ENCODE measurements at places on chromosomes 12 and 14. TPM values are rescaled to one million over a fixed set of nuclear protein-coding genes. Genes with fewer than 3 reads are reported as not detected.

Gene GLIPR1L1
- total RNA-seq: not detected

GRCh38 chr14:69392481-69392880, 5.6 kb downstream of the ERH start:
- no peaks in the 10 kb centered on the region for H3K27me3 ChIP-seq
- no peak overlapping the region for H3K27ac ChIP-seq
- H3K36me3 ChIP-seq: peaks cover 7% of the 10 kb centered on the region
- H3K4me3 ChIP-seq: no peak overlapping the region
- DNase-seq: no peak
- no peaks in the 10 kb centered on the region for H3K4me1 ChIP-seq

DNA sequence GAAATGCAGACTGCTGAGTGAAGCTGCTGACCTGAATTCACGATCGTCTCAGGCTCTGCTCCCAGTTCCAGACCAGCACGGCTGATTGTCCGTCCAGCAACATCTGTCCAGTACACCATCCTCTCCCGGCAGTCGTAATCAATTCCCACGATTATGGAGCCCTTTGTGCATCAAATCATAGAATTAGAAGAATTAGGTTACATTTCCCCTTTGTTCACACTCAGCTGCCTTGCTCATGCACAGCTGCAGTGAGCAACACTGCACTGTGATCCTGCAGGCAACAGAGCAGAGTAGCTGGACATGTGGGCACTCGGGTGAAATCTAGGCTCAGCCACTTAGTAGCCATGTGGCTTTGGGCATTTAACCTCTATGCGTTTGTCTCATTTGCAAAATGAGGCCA, 22.2 kb downstream of the RTRAF start:
- no peak overlapping the region for H3K4me3 ChIP-seq
- H3K36me3 ChIP-seq: peaks cover 39% of the 10 kb centered on the region
- H3K27ac ChIP-seq: no peak overlapping the region
- DNase-seq: no peak

GRCh38 chr14:93720981-93721483, 67.3 kb downstream of the PRIMA1 start:
- DNase-seq: no peak
- H3K27me3 ChIP-seq: no peaks in the 10 kb centered on the region
- H3K4me3 ChIP-seq: no peak overlapping the region
- H3K4me1 ChIP-seq: no peaks in the 10 kb centered on the region
- H3K36me3 ChIP-seq: no peaks in the 10 kb centered on the region
- H3K27ac ChIP-seq: no peak overlapping the region

GRCh38 chr12:6451348-6452244, at the start of gene TAPBPL:
Gene TAPBPL, plus strand, starts transcription at chr12:6452042. Its CDS starts 207 bp downstream, at chr12:6452249.
- peaks cover 12% of the 10 kb centered on the region for H3K4me1 ChIP-seq
- peak within 1 kb of the TSS; percentile 69 for H3K4me3 ChIP-seq
- DNase-seq: peak; percentile 83
- no peaks in the 10 kb centered on the region for H3K27me3 ChIP-seq
- no peaks in the 10 kb centered on the region for H3K36me3 ChIP-seq

GRCh38 chr14:71418532-71419245, 511.4 kb downstream of the PCNX1 start:
- H3K4me3 ChIP-seq: no peak overlapping the region
- H3K27ac ChIP-seq: no peak overlapping the region
- H3K4me1 ChIP-seq: peaks cover 4% of the 10 kb centered on the region
- DNase-seq: no peak

GRCh38 chr14:24321212-24321975, 10.1 kb downstream of the LTB4R start:
- H3K27ac ChIP-seq: no peak overlapping the region
- no peaks in the 10 kb centered on the region for H3K36me3 ChIP-seq
- no peak overlapping the region for H3K4me3 ChIP-seq
- DNase-seq: no peak
- H3K27me3 ChIP-seq: peaks cover 25% of the 10 kb centered on the region

Gene GLT1D1
- under 0.01 TPM for total RNA-seq

DNA sequence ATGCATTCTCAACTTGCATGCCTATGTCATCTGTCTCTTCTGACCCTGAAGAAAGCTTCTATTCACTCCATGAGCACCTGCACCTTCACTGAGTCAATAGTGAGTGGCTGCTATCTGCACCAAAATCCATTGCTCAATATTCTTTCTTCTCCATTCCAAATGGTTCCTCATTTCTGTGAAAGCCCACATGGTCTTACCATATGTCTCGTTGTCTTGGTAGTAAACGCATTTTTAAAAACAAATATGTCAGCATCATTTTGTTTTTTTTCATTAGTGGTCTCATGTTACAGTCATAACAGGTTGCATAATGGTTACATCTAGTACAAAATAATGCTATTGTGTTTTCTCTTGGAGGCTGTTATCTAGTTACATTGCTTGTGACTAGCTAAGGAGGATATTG, 106.9 kb upstream of the CPM start:
- H3K27ac ChIP-seq: no peak overlapping the region
- H3K27me3 ChIP-seq: no peaks in the 10 kb centered on the region
- no peaks in the 10 kb centered on the region for H3K4me1 ChIP-seq
- DNase-seq: peak; percentile 10

Gene MGP
- 2.0 TPM for total RNA-seq

Gene GLI1
- total RNA-seq: 2.0 TPM

GRCh38 chr14:70702161-70702560, 60.4 kb downstream of the TTC9 start:
- no peak for DNase-seq
- no peaks in the 10 kb centered on the region for H3K27me3 ChIP-seq
- H3K36me3 ChIP-seq: no peaks in the 10 kb centered on the region
- H3K27ac ChIP-seq: no peak overlapping the region
- H3K4me3 ChIP-seq: no peak overlapping the region

DNA sequence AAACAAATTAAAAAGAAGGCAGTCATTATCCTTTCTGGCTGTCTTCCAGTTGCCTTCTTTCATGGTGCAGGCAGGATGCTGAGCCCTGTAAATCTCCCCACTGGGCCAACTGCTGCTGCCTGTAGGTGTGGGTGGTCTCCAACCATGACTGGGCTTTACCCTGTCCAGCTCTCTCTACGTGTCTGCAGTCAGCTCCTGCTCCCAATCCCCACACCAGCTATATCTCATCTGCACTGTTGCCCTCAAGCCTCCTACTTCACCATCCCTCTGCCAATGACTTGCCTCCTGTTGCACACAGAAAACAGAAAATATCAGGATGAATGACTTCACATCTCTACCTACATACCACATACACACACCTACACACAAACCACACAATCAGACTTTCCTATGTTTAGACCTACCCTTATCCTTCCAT, 39.7 kb upstream of the PSMA6 start:
- H3K27ac ChIP-seq: no peak overlapping the region
- H3K27me3 ChIP-seq: no peaks in the 10 kb centered on the region
- H3K4me1 ChIP-seq: no peaks in the 10 kb centered on the region
- DNase-seq: no peak
- no peak overlapping the region for H3K4me3 ChIP-seq

- no peaks in the 10 kb centered on the region for H3K36me3 ChIP-seq
- H3K4me1 ChIP-seq: peaks cover 16% of the 10 kb centered on the region
- no peaks in the 10 kb centered on the region for H3K27me3 ChIP-seq
- H3K4me3 ChIP-seq: no peak overlapping the region
- peak overlapping the region; percentile 78 for H3K27ac ChIP-seq
These were observed 167.4 kb downstream of the TMTC3 start for GRCh38 chr12:88309546-88309945.

GRCh38 chr12:120536064-120536791, 2.1 kb downstream of the RNF10 start:
- H3K36me3 ChIP-seq: no peaks in the 10 kb centered on the region
- peaks cover 14% of the 10 kb centered on the region for H3K4me1 ChIP-seq
- DNase-seq: no peak
- no peak overlapping the region for H3K27ac ChIP-seq

Gene IAPP
- total RNA-seq: not detected

DNA sequence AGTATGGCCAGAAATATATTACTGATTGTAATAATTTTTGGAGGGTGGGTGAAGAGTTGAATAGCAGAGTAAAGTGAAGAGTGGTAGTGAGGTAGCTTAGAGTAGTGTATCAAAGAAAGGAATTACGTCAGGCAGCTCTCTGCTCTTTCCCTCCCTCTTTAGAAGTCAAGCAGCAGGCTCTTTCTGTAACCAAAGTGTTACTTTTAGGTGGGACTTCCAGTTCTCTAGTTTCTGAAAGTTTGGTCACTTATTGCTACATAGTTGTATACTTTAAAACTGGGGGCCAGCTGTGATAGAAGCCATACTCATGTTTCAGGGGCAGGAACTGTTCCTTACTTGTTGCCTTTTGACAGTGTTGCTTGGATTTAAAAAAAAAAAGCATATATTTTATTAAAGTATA, 30.6 kb downstream of the ATF7IP start:
- no peak for DNase-seq
- no peaks in the 10 kb centered on the region for H3K27me3 ChIP-seq
- no peaks in the 10 kb centered on the region for H3K36me3 ChIP-seq
- no peak overlapping the region for H3K4me3 ChIP-seq

DNA sequence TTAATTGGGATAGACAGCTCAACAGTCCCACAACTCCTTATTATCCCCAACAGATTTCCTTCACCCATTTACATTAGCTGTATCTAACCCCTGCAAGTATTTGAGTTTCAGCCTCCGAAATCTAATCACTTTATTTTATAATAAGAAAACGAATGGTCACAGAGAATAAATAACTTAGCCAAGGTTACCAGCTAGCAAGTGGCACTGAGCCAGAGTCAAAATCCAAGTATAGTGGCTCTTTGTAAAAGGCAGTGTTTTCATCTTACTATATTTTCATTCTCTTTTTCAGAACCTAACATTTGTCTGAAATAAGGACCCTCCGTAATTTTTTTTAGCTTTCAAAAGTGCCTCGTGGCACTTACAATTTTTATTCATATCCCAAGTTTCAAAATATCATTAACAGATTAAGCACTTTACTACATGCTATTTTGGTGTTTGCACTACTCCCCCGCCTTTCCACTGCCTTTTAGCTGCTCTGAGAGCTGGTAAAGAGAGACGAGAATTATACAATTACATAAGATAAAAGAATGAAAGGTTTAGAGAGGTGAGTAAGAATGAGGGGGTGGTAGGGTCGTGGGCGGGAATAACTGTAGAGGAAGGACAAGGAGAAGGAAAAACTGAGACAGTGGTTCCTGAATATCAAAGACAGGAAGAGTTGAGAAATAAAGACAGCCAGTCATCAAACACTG, 3.7 kb upstream of the USP15 start:
- no peaks in the 10 kb centered on the region for H3K27me3 ChIP-seq
- H3K27ac ChIP-seq: no peak overlapping the region
- no peaks in the 10 kb centered on the region for H3K4me1 ChIP-seq
- H3K4me3 ChIP-seq: no peak overlapping the region

Gene SBNO1
- total RNA-seq: 20.8 TPM

Gene C12orf60
- total RNA-seq: 1.5 TPM

Gene MAP4K5
- total RNA-seq: 40.6 TPM

Gene PMCH
- not detected for total RNA-seq

DNA sequence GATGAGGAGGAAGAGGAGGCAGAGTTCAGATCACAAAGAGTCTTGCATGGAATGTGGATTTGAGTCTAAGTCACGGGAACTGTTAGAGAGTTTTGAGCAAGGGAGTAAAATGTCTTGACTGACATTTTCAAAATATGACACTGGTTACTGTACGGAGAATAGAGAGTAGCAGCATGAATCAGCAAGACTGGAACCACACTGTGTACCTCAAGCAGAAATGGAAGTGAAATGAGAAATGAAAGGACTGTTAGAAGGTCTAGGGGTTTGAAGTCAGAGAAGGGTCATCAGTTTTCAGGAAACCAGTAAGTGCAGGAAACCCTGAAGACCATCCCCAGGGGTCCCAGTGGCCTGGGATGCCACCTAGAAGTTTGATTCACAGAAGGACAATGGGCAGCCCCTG, 236.3 kb downstream of the GALC start:
- DNase-seq: no peak
- H3K27me3 ChIP-seq: no peaks in the 10 kb centered on the region
- H3K36me3 ChIP-seq: no peaks in the 10 kb centered on the region
- H3K4me1 ChIP-seq: no peaks in the 10 kb centered on the region
- no peak overlapping the region for H3K4me3 ChIP-seq
- H3K27ac ChIP-seq: no peak overlapping the region

DNA sequence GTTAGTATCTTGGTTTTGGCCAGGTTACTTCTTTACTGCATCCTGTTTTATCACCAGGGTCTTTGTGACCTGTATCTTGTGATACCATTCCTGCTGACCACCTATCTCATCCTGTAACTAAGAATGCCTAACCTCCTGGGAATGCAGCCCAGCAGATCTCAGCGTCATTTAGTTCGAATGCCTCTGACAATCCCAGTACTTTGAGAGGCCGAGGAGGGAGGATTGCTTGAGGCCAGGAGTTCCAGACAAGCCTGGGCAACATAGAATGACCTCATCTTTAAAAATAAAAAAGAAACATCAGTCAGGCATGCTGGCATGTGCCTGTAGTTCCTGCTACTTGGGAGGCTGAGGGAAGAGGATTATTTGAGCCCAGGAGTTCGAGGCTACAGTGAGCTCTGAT, 206.5 kb downstream of the SUDS3 start:
- H3K27me3 ChIP-seq: no peaks in the 10 kb centered on the region
- no peaks in the 10 kb centered on the region for H3K4me1 ChIP-seq

- no peaks in the 10 kb centered on the region for H3K36me3 ChIP-seq
- H3K27ac ChIP-seq: peak overlapping the region; percentile 40
- peak; percentile 81 for DNase-seq
- H3K4me3 ChIP-seq: peak overlapping the region; percentile 27
- H3K4me1 ChIP-seq: peaks cover 2% of the 10 kb centered on the region
- no peaks in the 10 kb centered on the region for H3K27me3 ChIP-seq
These were observed 11.3 kb upstream of the ABHD12B start for GRCh38 chr14:50860478-50861086.

GRCh38 chr14:92990456-92991430, 67.8 kb downstream of the CHGA start:
- DNase-seq: no peak
- H3K27me3 ChIP-seq: no peaks in the 10 kb centered on the region
- peaks cover 5% of the 10 kb centered on the region for H3K4me1 ChIP-seq

- no peaks in the 10 kb centered on the region for H3K27me3 ChIP-seq
- peaks cover 2% of the 10 kb centered on the region for H3K4me1 ChIP-seq
- H3K27ac ChIP-seq: peak overlapping the region; percentile 44
- no peaks in the 10 kb centered on the region for H3K36me3 ChIP-seq
- H3K4me3 ChIP-seq: no peak overlapping the region
These were observed 8.4 kb upstream of the PPTC7 start for GRCh38 chr12:110591451-110592051.

DNA sequence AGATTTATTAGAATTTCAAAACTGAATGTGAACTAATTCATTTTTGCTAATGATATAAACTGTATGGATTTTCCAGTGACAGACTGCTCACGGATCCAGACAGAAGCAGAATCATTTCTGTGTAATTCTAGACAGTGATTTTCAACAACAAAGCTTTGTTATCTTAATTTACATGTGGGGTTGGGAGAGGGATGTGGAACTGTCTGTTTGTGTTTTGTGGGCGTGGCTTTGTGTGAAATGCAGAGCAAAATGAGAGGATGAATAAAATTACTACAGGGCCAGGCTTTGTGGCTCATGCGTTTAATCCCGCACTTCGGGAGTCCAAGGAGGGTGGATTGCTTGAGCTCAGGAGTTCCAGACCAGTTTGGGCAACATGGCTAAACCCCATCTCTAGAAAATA, 834.7 kb downstream of the GALC start:
- no peaks in the 10 kb centered on the region for H3K4me1 ChIP-seq
- H3K27ac ChIP-seq: no peak overlapping the region
- H3K4me3 ChIP-seq: no peak overlapping the region

Gene RAB15
- total RNA-seq: 3.6 TPM

GRCh38 chr14:54108481-54109471, 152.2 kb upstream of the BMP4 start:
- H3K4me1 ChIP-seq: peaks cover 6% of the 10 kb centered on the region
- no peak overlapping the region for H3K4me3 ChIP-seq
- peak; percentile 98 for DNase-seq
- no peak overlapping the region for H3K27ac ChIP-seq

Gene INHBC
- not detected for total RNA-seq

Gene TSHR
- not detected for total RNA-seq
